Activated CD8-positive, alpha-beta memory T cell treated with anti-CD3 and anti-CD28 coated beads for 36 hours (primary cell): ENCODE measurements at places on chromosomes 13 and 19. TPM values are rescaled to one million over a fixed set of nuclear protein-coding genes. Genes with fewer than 3 reads are reported as not detected.

The SBSN gene
- not detected for total RNA-seq

The PABPC3 gene
- total RNA-seq: 0.59 TPM

The SIGLEC14 gene
- not detected for total RNA-seq

The TUBGCP3 gene
- total RNA-seq: 44.0 TPM

The APOE gene
- total RNA-seq: 0.32 TPM

The DACT3 gene
- 1.8 TPM for total RNA-seq

The ANKRD24 gene
- total RNA-seq: 0.78 TPM
